Cardiac atrium fibroblast (primary cell): ENCODE measurements at places on chromosomes 12 and 14. TPM values are rescaled to one million over a fixed set of nuclear protein-coding genes. Genes with fewer than 3 reads are reported as not detected.

The FAM186B gene
- 0.54 TPM in 1 of 2 replicates, not detected in the other for total RNA-seq

The CMKLR1 gene
- 0.18 and 0.32 TPM in 2 replicates for total RNA-seq

The CD69 gene
- not detected in 2 replicates for total RNA-seq

The GYS2 gene
- not detected in 2 replicates for total RNA-seq

The GRIP1 gene
- total RNA-seq: not detected in 2 replicates

The MIPOL1 gene
- total RNA-seq: 1.6 and 3.2 TPM in 2 replicates

The CAMKK2 gene
- total RNA-seq: 21.8 and 26.1 TPM in 2 replicates

The SMAGP gene
- total RNA-seq: 9.9 and 24.7 TPM in 2 replicates

The MGAT4C gene
- total RNA-seq: not detected in 2 replicates

The VRTN gene
- not detected in 2 replicates for total RNA-seq

The NEUROD4 gene
- not detected in 2 replicates for total RNA-seq

The AKT1 gene
- total RNA-seq: 115 and 128 TPM in 2 replicates

The ASIC1 gene
- 4.7 and 8.8 TPM in 2 replicates for total RNA-seq

The STXBP6 gene
- 20.2 and 29.5 TPM in 2 replicates for total RNA-seq

The ALKBH1 gene
- total RNA-seq: 6.2 and 7.0 TPM in 2 replicates

The FAIM2 gene
- 18.8 and 21.5 TPM in 2 replicates for total RNA-seq

The IFI27 gene
- 15.2 and 16.2 TPM in 2 replicates for total RNA-seq

The FOXA1 gene
- total RNA-seq: not detected in 2 replicates

The JAG2 gene
- total RNA-seq: 4.3 and 4.4 TPM in 2 replicates

The SERPINA1 gene
- total RNA-seq: not detected in 2 replicates

The NELL2 gene
- total RNA-seq: not detected in 2 replicates

The SLC6A12 gene
- total RNA-seq: not detected in 2 replicates

The NXPH4 gene
- 13.7 and 23.3 TPM in 2 replicates for total RNA-seq

The DHRS1 gene
- total RNA-seq: 11.3 and 19.0 TPM in 2 replicates

The TSPAN11 gene
- not detected in 2 replicates for total RNA-seq

The C1QL4 gene
- not detected in 2 replicates for total RNA-seq

The PLEKHD1 gene
- not detected in 2 replicates for total RNA-seq
